ENCODE measurements at places on chromosomes 13 and 19.

- no peak overlapping the region for H3K27ac ChIP-seq
- no peaks in the 10 kb centered on the region for H3K36me3 ChIP-seq
- peaks cover 10% of the 10 kb centered on the region for H3K4me1 ChIP-seq
- H3K4me3 ChIP-seq: no peak overlapping the region
- DNase-seq: no peak
Observed at GRCh38 chr13:88022431-88023208, 351.4 kb downstream of the SLITRK5 start.

DNA sequence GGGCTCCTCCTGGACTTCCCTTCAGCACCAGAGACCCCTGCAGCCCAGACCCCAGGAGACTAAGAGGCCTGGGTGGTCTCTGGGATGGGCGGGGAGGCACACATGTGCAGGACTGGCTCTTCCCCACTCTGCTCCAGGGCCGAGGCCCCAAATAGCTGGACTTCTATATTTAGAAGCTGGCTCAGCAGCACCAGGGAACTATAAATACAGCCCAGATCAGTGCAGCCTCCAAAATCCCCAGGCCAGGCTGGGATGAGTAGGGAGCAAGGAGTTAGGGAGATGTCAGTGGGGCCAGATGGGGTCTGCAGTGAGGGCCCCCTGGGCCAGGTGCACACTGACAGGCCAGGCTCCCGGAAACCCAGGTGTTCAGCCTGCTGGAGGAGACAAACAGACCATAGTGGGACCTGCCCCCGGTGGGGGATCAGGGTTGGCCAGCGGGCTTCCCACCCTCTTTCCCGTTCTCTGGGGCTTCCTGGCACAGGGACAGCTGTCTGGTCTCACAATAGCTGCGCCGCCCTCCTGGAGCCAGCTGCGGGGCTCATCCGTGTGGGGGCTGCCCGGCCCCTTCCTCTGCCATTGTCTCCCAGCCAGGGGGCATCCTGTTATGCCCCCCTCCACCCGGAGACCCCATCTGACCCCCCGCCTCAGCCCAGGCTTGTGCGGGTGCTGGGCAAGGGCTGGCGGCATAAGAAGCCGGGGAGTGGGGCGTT lies 5.5 kb upstream of the ADGRE5 start:
- H3K27ac ChIP-seq: no peak overlapping the region
- peaks cover 3% of the 10 kb centered on the region for H3K4me1 ChIP-seq
- H3K4me3 ChIP-seq: no peak overlapping the region
- H3K27me3 ChIP-seq: no peaks in the 10 kb centered on the region
- DNase-seq: no peak

DNA sequence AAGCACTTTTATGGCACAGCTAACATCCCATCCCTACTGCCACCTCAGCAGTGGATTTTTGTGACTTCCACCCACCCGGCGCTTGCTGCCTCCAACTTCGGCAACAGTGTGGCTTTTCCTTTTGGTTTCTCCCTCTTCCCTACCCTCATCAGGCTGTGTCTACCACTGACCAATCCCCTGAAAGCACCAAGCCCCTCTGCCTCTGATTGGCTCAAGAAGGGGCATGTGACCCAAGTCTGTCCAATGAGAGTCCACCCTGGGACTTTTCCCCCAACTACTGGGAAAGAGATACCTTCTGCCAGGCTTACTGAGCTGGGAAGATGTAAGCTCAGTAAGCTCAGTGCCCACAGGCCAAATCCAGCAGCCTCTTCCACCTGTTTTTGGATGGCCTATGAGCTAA lies 5.8 kb downstream of the SMIM7 start:
- no peaks in the 10 kb centered on the region for H3K27me3 ChIP-seq
- H3K36me3 ChIP-seq: peaks cover 80% of the 10 kb centered on the region
- H3K4me1 ChIP-seq: no peaks in the 10 kb centered on the region
- DNase-seq: no peak
- H3K27ac ChIP-seq: no peak overlapping the region
- no peak overlapping the region for H3K4me3 ChIP-seq

DNA sequence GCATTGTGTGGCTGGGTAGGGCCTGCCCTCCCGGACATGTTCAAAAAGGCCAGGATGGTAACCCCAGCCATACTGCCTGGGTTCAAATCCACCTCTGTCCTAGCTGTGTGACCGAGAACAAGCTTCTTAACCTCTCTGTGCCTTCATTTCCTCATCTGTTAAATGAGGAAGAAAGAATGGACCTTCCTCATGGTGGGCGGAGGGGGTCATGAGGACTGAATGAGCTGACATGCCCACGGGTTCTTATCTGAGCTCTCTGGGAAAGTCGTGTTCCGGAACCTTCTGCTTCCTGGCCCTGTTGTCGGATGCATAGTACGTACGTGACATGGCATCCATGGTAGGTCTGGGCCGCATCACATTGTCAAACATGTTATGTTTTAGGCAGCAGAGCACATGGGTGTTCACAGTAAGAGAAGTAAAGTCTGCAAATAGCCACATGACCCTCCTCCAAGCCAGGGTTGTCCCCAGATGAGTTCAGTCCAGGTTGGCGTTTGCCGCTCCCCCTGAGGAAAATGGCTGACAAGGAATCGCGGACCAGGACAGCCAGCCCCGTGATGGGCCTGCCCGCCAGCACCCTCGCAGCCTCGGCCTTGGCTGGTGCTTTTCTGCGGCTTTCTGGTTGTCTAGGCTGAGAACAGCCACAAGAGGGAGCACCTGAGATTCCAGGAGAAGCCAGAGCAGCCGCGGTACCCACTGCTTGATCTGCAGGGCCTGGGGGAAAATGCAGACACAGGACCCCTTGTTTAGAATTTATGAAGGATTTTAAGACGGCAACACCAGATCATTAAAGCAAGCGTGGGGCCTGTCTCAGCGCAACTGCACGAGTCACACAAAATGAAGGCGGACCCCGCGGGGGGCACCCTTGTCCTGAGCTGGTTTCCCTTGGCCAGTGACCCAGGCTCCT lies 2.4 kb upstream of the NTN5 start:
- no peak overlapping the region for H3K4me3 ChIP-seq
- DNase-seq: no peak
- no peaks in the 10 kb centered on the region for H3K27me3 ChIP-seq
- H3K36me3 ChIP-seq: no peaks in the 10 kb centered on the region

- no peaks in the 10 kb centered on the region for H3K27me3 ChIP-seq
- H3K36me3 ChIP-seq: peaks cover 10% of the 10 kb centered on the region
- no peak overlapping the region for H3K27ac ChIP-seq
Observed at GRCh38 chr19:16620018-16620417, 8.0 kb downstream of the MED26 start.

DNA sequence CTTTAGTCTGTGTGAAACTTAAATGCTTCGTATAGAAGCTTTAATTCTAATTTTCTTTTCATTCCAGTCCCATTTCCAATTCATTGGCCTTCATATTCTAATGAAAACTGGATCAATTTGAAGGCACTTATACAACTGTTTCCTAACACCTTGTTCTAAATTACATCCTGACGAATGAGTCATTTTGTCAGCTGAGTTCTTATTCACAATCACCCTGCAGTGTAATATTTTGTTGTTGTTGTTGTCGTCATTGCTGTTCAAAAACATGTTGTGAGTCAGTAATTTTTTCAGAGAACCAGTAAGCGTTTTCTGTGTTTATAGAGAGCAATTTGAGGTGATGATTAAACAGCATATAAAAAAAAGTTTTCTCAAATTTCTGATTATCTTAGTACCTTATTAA lies 290.0 kb downstream of the PCDH9 start:
- no peaks in the 10 kb centered on the region for H3K36me3 ChIP-seq
- H3K4me1 ChIP-seq: no peaks in the 10 kb centered on the region
- H3K4me3 ChIP-seq: no peak overlapping the region
- H3K27ac ChIP-seq: no peak overlapping the region
- no peak for DNase-seq
- H3K27me3 ChIP-seq: no peaks in the 10 kb centered on the region

DNA sequence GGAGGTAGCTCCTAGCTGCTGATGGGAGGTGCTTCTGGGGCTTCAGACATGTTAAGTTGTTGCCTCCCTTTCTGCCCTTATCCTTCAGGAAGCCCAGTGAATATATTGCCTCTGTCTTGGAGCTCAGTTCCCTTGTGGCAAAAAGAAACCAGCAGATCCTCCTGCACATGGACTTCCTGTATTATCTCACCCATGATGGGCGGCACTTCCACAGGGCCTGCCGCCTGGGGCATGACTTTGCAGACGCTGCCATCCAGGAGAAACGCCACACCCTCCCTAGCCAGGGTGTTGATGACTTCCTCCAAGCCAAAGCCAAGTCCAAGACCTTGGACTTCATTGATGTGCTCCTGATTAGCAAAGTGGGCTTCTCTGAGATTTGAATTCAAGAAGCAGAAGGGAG lies 6.0 kb upstream of the CYP4F12 start:
- no peaks in the 10 kb centered on the region for H3K36me3 ChIP-seq
- peaks cover 2% of the 10 kb centered on the region for H3K27me3 ChIP-seq
- no peak overlapping the region for H3K4me3 ChIP-seq
- H3K4me1 ChIP-seq: no peaks in the 10 kb centered on the region

DNA sequence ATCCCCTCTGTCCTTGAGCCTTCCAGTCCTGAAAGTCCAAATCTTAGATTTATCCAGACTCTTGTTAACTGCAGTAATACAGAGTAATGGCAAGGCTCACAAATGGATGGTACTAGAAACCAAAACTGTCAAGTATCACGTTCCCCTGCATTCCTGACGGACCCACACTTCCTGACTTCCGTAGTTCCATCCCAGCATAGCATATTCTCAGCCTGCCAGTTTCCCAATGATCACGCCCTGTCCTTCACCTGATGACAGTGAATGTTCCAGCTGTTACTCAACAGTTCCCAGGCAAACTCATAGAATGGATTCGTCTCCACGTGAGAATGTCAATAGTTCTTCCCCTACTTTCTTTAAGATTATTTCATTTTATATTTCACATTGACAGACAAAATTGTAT lies 33.6 kb downstream of the SLC7A1 start:
- peak overlapping the region; percentile 17 for H3K27ac ChIP-seq
- no peaks in the 10 kb centered on the region for H3K27me3 ChIP-seq
- DNase-seq: no peak
- no peak overlapping the region for H3K4me3 ChIP-seq

- H3K27me3 ChIP-seq: no peaks in the 10 kb centered on the region
- no peak for DNase-seq
- no peaks in the 10 kb centered on the region for H3K4me1 ChIP-seq
- H3K36me3 ChIP-seq: no peaks in the 10 kb centered on the region
- H3K4me3 ChIP-seq: no peak overlapping the region
Observed at GRCh38 chr13:84823528-84823927, 941.3 kb upstream of the SLITRK1 start.

GRCh38 chr19:28446511-28446910 lies 766.4 kb downstream of the UQCRFS1 start:
- H3K27ac ChIP-seq: no peak overlapping the region
- no peaks in the 10 kb centered on the region for H3K36me3 ChIP-seq
- no peaks in the 10 kb centered on the region for H3K27me3 ChIP-seq

DNA sequence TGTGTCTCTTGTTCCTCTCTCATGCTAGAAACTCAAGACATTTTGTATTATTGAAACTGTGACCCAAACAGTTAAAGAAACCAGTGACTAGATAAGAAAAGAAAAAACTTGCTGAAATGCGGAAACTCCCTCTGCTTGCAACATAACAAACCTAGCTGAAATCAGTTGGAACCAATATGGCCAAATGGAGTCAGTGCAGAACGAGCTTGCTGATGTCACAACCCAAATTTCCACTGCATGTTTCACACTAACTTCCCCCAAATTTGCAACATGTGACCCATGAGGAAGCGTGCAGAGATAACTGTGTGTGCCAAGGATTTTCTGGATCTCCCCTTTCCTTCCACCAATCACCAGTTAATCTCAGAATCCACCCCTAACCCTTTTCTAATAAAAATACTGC lies 208.0 kb downstream of the DLEU7 start:
- H3K36me3 ChIP-seq: no peaks in the 10 kb centered on the region
- no peak overlapping the region for H3K27ac ChIP-seq
- no peaks in the 10 kb centered on the region for H3K27me3 ChIP-seq
- no peak overlapping the region for H3K4me3 ChIP-seq

DNA sequence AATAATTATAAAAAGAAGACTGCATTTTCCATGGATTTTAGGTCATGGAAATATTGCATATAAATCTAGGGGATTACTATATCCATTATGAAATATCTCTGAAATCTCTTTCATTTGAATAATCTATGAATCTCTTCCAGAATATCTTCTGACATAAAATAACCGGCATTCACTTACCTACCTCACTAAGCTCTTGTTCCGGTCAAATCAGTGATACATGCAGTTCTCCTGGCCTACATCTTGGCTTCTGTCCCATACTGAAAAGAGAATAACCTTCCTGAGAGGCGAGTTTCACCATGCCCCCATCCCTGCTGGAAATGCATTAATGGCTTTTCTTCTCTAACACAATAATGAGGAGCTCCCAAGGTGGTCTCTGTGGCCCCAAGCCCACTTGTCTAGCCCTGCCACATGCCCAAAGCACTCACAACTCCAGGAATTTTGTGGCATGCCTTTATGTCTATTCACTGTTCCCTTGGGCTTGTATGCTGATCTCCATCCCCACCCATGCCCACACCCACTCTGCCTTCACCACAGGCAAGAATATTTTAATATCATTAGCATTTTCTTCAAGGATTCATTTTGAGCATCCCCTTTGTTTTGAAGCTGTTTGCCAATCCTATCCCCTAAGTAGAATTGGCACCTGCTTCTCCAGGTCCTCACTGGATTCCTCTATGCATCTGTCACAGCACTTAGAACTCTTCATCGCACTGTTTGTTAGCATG lies 401.6 kb downstream of the COG6 start:
- no peak overlapping the region for H3K4me3 ChIP-seq
- H3K36me3 ChIP-seq: no peaks in the 10 kb centered on the region
- no peaks in the 10 kb centered on the region for H3K27me3 ChIP-seq
- H3K27ac ChIP-seq: no peak overlapping the region
